ENCODE measurements at places on chromosomes 7 and 10. TPM values are rescaled to one million over a fixed set of nuclear protein-coding genes. Genes with fewer than 3 reads are reported as not detected.

Gene PAPOLB
- total RNA-seq, result 0.90 TPM

DNA sequence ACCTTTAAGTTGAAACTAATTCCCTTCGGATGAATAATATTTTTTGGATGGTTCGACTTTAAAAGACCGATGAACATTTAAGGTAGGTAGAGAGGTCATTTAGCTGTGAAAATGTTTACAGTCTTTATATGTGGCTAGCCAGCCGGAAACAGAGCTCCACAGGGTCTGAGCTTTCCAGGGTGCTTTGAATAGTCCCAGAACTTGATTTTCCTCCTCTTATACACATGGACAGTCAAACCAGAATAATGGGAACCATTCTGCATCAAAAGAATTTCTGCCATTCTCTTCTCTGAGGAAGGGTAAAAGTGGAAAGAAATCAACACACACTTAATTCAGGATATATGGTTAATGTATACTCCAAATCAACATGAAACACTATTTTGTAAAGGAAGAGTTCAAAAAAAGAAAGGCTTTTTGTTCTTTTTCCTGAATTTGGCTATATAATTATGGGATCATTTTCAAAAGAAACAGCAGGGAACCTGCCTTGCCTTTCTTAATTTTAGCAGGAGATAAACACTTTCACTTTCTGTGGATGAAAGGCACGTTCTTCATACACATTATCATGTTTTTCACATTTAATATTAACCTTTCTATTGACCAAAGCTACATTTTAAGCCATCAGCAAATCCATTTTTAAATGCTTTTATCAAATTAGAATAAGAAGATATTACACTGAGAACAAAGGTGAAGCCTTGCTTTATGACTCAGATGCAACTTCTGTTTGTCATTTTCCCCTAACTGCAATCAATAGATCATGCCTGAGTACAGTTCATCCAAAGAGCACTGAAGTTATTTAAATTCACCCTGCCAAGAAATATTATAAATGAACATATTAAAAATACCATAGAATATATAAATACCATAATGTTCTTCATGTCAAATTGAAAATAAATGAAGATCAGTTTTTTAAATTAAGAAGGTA lies 307.3 kb downstream of the THSD7A start:
- DNase-seq, result no peak

Gene RAB19
- 3.6 TPM for total RNA-seq

DNA sequence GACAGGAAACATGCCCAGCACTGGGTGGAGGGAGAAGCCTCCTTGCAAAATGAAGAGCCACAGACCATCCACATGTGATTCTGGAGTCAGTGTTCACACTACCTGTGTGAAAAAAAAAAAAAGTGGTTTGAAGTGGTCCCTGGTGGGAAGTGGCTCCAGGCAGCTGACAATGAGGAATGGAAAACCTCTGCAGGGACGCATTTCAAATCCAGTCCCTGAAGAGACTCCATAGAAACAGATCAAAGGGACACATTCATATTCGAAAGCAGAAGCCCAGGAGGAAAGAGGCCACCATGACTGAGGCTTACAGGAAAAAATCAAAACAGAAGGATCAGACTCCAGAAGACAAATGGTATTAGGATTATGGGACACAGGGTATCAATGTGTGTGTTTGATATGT lies 11.5 kb upstream of the TCERG1L start:
- DNase-seq, result no peak

GRCh38 chr7:128427289-128427891 lies 17.6 kb upstream of the IMPDH1 start:
- peak; percentile 63 for DNase-seq

Gene HOXA1
- total RNA-seq, result not detected

GRCh38 chr7:42233171-42233570 lies 3.8 kb downstream of the GLI3 start:
- no peak for DNase-seq

DNA sequence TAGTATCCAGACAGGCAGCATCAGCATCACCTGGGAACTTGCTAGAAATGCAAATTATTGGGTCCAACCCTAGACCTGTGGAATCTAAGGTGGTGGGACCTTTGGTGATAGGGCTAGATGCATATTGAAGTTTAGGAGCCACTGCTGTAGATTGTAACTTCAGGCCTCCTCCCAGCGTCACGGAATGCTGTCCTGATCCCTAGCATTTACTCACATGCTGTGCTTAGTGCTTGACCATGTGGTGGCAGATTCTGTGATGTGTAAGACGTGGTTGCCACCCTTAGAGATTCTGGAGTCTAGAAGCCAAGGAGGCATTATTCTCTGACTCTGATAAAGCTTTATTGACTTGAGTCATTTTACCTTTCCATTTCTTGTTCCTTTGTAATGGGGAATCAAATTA lies 13.5 kb downstream of the AHR start:
- DNase-seq, result peak; percentile 73

GRCh38 chr7:69862413-69863064 lies 264.3 kb downstream of the AUTS2 start:
- no peak for DNase-seq

DNA sequence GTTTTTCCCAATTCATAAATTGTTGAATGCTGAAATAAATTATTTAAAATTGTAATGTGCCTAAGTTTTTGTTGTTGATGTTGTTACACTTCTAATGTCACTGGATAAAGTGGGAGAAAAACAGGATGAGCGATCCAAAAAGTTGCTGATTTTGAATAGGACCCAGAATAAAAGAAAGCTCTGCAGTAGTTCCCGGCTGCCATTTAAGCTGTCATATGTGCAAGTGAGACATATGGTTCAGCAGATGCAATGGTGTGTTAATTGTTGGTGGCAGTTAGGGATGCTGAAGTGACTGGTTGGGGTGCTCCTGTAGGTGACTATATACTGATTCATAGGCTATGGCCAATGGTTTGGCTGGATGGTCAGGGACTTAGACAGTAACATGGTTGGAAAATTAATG lies 1517.4 kb upstream of the LRRTM3 start:
- DNase-seq, result no peak

- no peak for DNase-seq
Measured at GRCh38 chr7:87574630-87575029, 26.1 kb downstream of the ABCB1 start.

Gene PRDX3
- total RNA-seq, result 153 TPM

Gene SPAM1
- 0.18 TPM for total RNA-seq

Gene SLIT1
- total RNA-seq, result 0.97 TPM

Gene NDUFB2
- 180 TPM for total RNA-seq

Gene HOXA4
- total RNA-seq, result not detected

Gene SPDYE1
- total RNA-seq, result not detected

Gene GIMAP6
- not detected for total RNA-seq

Gene PRSS58
- total RNA-seq, result not detected

DNA sequence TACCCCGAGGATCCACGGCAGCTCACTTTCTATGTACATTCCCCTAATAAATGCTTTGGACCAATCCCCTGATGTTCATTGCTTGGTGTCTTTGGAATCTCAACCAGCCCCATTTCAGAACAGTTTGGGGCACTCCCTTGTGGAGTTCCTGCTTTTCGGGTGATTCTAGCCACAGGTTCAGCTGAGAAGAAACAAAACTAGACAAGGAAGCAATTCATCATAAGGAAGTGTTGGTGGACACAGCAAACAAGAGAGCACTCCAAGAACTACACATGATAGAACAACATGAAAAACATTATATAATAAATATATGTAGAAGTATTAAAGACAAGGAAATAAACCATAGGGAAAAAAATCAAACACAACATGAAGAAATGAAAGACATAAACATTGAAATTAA lies 6.0 kb upstream of the CCDC136 start:
- no peak for DNase-seq

DNA sequence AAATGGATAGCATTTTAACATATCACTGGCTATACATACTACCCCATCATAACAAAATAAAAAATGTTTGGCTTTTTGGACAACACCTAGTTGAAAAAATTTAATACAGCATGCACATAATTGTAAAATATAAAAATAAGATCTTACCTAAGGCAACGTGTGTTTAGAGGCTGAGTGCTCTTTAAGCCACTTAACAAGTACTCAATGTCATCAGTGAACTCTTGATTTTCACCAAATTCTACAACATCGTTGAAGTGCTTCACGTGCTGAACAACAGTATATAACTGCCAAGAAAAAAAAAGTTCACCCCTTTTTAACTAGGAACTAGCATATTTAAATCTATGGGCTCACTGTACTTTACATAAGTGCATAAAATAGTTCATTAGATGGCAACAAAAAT lies 49.5 kb downstream of the WAPL start:
- no peak for DNase-seq

- no peak for DNase-seq
Measured at GRCh38 chr7:95694334-95694733, 78.0 kb upstream of the DYNC1I1 start.

- peak; percentile 58 for DNase-seq
Measured at GRCh38 chr10:27747096-27747451, 1.5 kb upstream of the MKX start.

Gene FAM200A
- 6.5 TPM for total RNA-seq

Measured in endodermal cell (in vitro differentiated cells).